ENCODE measurements at places on chromosomes 7 and 10. TPM values are rescaled to one million over a fixed set of nuclear protein-coding genes. Genes with fewer than 3 reads are reported as not detected.

PRLHR gene
- 3.6 TPM for polyA plus RNA-seq

- no peak for DNase-seq
Measured at GRCh38 chr10:9010931-9011670, 956.6 kb downstream of the GATA3 start.

TAC1 gene
- 4.3 TPM for polyA plus RNA-seq

GRCh38 chr10:80322711-80323110 lies 33.3 kb upstream of the MAT1A start:
- no peak for DNase-seq
